ENCODE measurements at places on chromosomes 7 and 10. TPM values are rescaled to one million over a fixed set of nuclear protein-coding genes. Genes with fewer than 3 reads are reported as not detected.

DNA sequence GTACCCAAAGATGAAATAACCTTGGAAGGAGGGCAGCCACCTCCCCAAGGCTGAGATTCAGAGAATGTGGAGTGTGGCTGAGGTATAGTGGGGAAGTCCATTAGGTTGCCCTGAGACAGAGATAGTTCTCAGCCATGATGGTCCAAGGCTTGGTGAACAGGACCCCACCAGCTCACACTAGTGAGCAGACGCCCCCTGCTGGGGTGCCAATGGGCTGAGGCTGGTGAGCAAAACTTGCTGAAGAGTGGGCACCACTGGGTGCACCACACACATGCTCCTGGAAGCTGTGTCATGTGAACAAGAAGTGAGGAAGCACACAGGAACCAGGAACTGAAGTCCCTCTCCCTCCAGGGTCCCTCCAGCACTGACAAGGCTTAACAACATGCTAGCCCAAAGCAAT is 8.9 kb downstream of the FBXL13 start:
- no peak for DNase-seq

DNA sequence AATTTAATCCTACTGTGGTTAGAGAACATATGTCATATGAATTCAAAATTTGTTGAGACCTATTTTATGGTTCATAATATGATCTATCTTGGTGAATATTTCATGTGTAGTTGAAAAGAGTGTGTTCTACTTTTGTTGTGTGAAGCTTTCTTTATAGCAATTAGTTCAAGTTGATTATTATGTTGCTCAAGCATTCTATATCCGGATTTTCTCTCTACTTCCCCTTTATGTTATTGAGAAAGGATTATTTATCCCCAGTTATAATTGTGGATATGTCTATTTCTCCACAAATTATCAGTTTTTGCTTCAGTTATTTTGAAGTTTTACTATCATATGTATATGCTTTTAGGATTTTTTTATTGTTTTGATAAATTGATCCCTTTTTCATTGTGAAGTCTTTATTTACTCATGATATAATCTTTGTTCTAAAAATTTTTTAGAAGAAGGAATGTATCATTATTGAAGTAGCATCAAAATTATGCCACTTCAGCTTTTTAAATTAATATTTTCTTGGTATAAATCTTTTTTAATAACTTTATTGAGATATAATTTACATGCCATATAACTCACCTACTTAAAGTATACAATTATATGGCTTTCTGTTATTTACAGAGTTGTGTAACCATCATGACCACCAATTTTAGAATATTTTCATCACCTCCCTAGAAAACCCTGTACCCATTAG is 12.0 kb upstream of the MEST start:
- DNase-seq: no peak

DNA sequence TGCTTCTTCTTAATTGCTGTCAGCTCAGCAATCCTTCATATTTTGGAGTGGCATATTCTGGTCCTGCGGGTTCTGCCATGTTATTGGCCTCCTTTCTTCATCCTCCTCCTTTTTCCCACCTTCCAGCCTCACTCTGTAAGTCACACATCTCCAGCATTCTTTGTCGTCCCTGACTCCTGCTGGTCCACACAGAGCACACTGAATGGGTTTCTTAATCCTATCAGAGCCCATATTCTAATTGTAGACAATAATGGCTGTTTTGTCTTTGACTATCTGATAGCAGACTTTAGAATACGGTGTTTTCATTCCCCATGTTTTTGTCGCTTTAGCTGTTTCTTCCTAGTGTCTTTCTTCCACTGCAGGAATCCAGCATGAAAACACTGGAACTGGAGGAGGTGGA is 389.6 kb downstream of the REEP3 start:
- DNase-seq: no peak

GRCh38 chr10:23155169-23155568 is 36.9 kb upstream of the PTF1A start:
- DNase-seq: no peak

DNA sequence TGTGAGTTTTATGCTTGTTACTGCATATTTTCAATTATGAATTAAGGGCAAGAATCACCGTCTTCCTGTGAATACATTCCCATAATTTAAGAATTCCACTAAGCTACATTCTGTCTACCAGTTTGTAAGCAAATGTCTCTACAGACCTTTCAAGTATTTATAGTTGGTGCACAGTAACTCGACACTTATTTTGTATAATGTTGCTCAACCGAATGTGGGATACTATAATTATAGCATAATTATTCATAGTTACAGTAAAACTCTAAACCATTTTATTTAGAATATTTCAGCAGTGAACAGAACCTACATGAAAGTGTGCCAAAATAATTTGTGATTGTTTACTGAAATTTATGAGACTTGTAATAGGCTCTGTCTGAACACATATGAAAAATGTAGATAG is 17.3 kb upstream of the CUBN start:
- DNase-seq: no peak

- DNase-seq: no peak
Observed at GRCh38 chr7:23928418-23928775, 218.4 kb downstream of the STK31 start.

DNA sequence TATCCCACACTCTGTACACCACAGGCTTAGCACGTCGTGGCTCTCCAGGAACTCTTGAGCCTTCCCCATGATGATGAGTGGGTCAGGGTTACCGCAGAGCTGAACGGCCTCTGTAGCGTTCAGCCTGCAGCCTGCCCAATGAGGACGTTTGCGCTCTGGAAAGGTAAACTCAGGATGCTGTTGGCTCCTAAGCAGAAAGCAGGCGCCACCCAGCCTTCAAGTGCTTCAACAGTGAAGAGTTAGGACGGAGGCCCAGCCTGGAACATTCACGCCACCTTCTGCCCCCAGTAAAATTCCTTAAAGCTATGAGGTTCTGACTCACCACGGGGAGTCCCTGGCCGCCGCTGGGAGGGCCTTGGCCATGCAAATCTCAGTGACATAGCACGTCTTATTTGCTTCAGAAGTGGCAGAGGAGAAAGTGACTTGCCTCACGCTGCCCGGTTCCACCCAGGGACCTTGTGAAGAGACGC is 161.5 kb upstream of the SH2B2 start:
- peak; percentile 59 for DNase-seq

Gene GPR15LG
- total RNA-seq: 29.2 TPM

Gene ODAD2
- 0.86 TPM for total RNA-seq

Gene SPDYE1
- not detected for total RNA-seq

DNA sequence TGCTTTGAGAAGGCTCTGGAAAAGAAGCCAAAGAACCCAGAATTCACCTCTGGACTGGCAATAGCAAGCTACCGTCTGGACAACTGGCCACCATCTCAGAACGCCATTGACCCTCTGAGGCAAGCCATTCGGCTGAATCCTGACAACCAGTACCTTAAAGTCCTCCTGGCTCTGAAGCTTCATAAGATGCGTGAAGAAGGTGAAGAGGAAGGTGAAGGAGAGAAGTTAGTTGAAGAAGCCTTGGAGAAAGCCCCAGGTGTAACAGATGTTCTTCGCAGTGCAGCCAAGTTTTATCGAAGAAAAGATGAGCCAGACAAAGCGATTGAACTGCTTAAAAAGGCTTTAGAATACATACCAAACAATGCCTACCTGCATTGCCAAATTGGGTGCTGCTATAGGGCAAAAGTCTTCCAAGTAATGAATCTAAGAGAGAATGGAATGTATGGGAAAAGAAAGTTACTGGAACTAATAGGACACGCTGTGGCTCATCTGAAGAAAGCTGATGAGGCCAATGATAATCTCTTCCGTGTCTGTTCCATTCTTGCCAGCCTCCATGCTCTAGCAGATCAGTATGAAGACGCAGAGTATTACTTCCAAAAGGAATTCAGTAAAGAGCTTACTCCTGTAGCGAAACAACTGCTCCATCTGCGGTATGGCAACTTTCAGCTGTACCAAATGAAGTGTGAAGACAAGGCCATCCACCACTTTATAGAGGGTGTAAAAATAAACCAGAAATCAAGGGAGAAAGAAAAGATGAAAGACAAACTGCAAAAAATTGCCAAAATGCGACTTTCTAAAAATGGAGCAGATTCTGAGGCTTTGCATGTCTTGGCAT is 4.8 kb downstream of the IFIT2 start:
- DNase-seq: no peak

DNA sequence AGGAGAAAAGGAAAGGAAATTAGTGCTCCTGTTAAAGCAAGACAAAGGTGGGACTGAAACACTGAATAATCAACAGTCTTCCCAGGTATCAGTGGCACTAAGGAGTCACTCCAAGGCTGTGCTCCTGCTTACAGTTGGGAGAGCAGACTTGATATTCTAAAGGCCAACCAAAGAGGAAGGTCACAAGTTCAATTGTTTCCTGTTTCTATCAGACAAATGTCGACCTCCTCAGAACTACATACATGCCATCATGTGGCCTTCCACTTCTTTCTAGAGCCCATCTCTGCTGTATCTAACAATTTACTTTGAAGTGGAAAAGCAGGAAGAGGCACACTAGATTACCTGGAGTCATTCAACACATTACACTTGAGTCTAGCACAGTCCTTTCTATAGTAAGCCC is 3.4 kb downstream of the ZNF239 start:
- no peak for DNase-seq

GRCh38 chr7:46752881-46753366 is 829.0 kb downstream of the TNS3 start:
- DNase-seq: no peak

GRCh38 chr7:117706210-117706609 is 167.0 kb downstream of the CTTNBP2 start:
- no peak for DNase-seq

- no peak for DNase-seq
Observed at GRCh38 chr10:33416691-33417090, 82.2 kb upstream of the NRP1 start.

DNA sequence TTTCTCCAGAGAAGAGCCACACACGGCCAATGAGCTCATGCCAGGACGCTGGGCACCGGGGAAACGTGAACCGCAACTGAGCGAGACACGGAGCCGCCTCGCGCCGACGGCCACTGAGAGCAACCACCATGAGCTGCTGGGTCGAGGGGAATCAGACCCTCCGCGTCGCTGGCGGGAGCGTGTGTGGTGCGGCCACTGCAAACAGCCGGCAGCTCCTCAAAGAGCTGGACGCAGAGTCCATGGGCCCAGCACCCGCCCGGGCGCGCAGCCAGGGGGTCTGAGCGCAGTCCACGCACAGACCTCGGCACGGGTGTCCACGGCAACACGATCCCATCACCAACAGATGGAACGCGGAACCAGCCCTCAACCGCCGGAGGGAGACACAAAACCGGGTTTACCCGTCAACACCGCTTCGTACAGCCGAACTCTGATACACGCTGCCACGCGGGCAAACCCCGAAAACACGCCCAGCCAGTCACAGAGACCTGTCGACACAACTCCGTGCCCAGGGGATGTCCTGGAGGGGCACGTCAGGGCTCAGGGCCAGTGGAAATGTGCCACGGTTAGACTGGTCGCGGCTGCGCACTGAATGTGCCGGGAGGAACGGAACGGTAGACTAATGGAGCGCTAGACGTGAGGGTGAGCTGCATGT is 147.1 kb downstream of the ELFN1 start:
- DNase-seq: peak; percentile 37

GRCh38 chr7:81676813-81677212 is 93.0 kb downstream of the HGF start:
- no peak for DNase-seq

Gene PANK1
- 4.8 TPM for total RNA-seq

- peak; percentile 67 for DNase-seq
Observed at GRCh38 chr7:1940402-1940786, 270.3 kb downstream of the ELFN1 start.

- DNase-seq: no peak
Observed at GRCh38 chr10:78684947-78685346, 383.8 kb upstream of the ZMIZ1 start.

DNA sequence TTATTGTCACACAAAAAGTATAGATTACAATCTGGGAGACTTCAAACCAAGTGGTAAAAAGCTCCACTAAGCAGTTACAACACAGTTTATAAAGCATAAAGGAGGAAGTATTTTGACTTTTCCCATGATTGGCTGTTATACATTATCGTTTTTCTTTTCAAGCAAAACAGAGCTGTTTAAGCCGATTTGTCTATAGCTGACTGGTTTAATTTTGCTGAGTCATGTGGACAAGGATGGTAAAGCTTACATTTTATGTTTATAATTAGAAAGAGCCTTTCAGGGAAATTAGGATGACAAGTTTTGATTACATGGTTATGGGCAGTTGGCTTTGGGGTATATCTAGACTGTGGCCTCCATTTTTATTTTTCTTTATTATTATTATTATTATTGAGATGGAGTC is 152.5 kb upstream of the STK17A start:
- DNase-seq: no peak

Gene EGFR
- 144 TPM for total RNA-seq

Gene CLCN1
- 0.31 TPM for total RNA-seq

DNA sequence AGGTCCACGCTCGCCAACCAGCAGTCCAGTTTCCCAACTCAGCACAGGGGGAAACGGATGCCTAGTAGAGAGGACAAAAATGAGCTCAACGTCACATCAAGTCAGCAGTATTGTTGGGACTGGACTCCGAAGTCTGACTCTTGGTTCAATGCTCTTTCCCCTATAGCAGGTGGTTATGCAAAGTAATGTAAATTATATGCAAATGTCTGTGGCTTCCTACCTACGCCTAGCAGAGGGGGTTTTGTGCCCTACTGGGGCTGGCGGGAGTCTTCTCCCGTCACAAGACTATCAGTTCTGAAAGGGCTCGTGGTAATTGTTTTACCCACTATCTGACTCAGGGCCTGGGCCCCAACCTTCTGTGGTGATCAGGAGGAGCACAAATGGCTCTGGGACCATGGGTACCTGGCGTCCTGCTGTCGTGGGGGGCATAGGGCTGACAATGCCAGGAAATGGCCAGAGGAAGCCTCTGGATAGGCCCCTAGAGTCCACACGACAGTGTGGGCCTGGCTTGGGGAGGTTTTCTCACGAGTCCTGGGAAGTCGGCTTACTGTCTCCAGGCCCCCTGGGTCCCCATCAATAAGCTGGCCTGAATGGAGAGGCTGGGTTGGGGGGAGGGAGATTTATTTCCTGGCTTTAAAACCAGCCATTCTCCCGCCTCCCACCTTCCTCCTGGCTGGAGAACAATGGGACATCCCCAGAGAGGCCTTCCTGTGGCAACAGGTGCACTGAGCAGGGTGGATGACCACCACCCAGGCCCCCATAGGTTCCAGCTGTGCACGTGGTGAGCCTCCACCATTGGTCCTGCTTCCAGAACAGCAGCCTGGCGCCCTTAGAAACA is 41.8 kb downstream of the UNC5B start:
- no peak for DNase-seq

Measured in ureter (tissue), 1 donor.